Kidney epithelial cell (primary cell): ENCODE measurements at places on chromosomes 7 and 10.
A peak's percentile ranks its signal among the peaks of the same experiment; 100 is the strongest.

DNA sequence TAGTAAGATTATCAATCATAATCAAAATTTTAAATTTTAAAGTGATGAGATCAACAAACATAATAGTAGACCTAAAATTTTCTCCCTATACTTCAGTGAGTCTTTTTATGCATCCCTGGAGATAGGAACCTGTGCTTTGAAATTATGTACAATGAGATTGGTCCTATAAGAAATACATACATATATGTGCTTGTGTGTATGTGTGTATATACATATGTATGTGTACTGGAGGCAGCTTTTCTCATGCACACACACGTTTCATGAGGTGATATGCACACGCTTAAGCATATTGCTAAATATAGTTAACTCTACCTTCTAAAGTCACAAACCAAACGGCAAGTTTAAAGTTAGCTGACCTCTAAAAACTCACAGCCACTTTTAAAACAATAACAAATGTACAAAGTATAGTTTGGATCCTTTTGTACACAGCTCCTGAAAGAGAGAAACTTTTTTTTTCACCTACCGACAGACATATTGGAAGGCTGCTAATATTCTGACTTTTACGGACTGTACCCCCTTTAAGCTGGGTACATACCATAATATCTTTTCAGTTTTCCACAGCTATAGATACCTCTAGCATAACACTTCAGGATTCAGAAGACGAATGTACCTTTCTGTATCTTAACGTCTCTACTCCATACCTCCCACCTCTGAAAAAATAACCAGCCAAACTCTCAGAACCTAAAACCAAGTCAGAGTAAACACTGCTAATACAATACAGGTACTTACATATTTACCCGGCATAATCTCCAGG is 3.3 kb downstream of the ITGB1 start:
- no peak for DNase-seq

DNA sequence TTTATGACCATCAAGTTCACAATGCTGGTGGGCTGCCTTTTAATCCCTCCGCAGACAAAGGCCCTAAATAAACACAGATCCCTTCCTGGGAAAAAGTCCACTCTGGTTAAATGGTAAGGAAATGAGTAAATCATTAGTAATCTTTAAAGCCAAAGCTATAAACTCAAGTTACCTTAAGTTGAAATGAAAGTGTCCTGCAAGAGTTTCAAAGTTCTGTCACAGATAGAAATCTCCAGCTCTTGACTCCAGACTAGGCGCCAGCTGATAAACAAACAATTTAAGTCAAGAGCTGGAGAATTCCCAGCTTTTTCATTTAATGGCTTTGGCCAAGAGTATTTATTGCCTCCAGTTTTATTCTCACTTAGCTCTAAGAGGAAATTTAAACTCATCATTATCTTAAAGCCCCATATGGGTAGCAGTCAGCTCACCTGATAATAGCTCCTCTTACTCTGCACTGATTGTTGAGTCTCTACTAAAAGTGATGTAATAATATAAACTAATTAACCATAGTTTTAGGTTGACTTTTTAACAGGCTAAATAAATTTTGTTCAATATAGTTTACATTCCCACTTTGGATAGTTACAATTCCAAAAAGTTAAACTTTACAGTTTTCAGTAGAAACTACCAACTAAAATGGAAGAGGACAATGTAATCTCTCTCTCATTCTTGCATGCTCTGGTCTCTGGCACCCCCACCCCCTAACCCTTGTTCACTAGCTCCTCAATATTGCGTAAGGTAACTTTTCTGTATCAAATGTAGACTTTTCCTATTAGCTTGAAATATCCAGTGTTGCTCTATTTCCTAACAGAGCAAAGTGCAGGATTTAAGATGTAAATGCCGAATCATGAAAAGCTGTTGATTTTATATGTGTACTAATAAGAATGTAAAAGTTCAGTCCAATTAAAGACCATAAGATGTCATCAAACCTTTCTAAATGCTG is 56.1 kb downstream of the HIBADH start:
- peak; percentile 41 for DNase-seq

GRCh38 chr7:142581341-142581740 is 167.9 kb upstream of the PRSS1 start:
- DNase-seq: no peak

DNA sequence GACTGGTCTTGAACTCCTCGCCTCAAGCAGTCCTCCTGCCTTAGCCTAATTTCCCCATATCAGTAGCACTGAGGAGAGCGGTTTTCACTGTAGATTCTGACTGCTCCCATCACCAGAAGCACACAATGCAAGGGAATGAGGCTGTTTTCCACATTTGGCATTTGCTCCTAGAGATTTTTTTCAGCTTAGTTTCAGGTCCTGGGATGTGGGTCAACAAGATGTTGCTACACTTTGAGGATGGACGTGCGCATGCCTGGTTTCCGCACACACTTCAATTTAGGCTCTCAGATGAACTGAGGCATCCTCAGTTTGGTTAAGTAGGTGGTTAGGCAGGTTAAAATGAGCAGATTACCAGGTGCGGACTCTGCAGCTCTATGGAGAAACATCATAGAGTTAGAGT is 287.1 kb upstream of the LYZL1 start:
- DNase-seq: no peak

GRCh38 chr10:89090756-89091445 is 100.3 kb downstream of the FAS start:
- DNase-seq: no peak

DNA sequence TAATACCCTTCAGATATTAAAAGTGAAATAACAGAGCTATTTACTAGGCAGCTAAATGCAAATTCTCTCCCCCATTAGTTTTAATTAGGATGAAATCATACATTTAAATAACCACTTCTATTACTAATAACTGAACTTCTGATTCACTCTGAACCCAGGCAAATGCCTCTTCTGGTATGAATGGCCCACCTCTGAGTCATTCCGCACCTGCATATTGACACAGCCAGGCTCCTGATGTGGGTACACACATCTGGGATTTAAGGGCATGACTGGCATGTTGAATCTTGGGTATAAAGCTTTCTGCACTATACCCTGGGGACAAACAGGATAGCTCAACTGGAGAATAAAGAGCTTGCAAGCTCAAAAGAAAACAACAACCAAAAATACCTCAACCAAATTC is 140.9 kb downstream of the AUTS2 start:
- DNase-seq: no peak

GRCh38 chr7:100540073-100540723 is 1.2 kb downstream of the AGFG2 start:
- DNase-seq: no peak

GRCh38 chr10:76350583-76350982 is 919.2 kb downstream of the LRMDA start:
- DNase-seq: no peak

GRCh38 chr7:2675256-2675764 is 12.7 kb upstream of the AMZ1 start:
- no peak for DNase-seq

- DNase-seq: no peak
These were observed 11.3 kb upstream of the SMO start for GRCh38 chr7:129176916-129177710.

DNA sequence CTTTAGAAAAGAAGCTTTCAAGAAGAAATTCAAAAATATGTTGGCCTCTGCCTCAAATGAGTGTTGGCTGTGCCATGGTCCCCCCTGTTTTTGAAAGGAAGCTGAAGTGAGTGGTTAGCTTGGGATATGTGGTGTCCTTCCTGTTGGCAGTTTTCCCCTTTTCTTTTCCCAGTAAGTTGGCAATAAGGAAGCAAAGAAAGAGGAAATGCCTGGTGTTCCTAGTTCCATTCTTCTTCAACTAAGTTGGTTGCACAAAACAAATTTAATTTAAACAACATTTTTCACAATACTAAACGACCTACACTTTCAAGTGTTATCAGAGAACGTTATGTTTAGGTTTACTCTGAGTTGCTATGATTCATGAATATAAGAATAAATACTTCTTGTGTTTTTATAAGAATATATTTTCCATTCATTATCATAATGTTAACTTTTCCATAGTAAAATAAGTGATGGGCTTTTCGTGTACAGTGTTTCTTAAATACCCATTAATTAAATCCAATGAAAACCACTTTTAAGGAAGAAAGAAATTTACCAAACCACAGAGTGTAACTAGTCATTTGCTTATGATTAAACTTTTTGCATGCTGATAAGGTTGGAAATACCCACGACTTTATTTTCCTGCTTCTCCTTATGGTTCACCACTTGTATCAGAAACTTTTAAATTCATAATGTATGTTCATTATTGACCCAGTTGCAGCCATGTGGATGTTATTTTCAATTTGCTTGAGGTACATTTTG is 7.7 kb downstream of the HDAC9 start:
- DNase-seq: no peak
